ENCODE measurements at places on chromosomes 7 and 10.

- DNase-seq, result no peak
These were observed 111.1 kb downstream of the ADAM12 start for GRCh38 chr10:126277181-126277580.

DNA sequence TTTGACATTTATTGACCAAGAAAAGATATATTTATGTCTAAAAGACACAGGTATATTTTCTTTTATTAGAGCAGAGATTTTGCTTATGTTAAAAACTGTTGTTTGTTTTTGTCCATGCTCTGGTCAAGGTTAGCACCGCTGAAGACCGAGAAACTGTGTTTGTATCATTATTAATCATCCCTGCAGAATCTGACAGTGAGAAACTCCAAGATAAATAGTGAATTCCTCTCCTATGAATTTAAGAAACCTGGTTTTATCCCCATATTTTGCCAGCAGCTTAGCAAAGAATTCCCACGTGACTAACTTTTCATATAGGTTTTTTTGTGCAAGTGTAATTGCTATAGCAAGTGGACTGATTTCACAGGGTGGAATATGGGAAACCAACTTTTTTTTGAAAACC lies 77.6 kb downstream of the FRMD4A start:
- DNase-seq, result no peak

- DNase-seq, result no peak
These were observed 65.1 kb upstream of the SFMBT2 start for GRCh38 chr10:7475939-7476338.

DNA sequence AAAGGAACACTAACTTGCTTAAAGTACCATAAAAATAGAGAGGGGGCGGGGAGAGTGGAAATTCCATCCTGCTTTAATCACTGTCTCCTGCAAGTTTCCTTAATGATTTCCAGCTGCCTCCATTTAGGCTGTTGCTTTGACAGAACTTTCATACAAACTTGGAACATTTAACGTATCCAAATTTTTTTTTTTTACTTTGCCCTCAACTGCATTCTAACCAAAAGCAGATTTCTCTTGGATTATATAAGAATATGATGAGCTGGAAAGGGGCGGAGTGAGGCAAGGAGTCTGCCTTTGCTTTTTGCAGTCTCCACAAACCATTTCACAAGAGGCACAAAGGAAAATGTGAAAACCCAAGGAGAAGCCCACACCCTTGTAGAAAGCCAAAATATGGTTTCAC lies 46.6 kb upstream of the COL1A2 start:
- no peak for DNase-seq

DNA sequence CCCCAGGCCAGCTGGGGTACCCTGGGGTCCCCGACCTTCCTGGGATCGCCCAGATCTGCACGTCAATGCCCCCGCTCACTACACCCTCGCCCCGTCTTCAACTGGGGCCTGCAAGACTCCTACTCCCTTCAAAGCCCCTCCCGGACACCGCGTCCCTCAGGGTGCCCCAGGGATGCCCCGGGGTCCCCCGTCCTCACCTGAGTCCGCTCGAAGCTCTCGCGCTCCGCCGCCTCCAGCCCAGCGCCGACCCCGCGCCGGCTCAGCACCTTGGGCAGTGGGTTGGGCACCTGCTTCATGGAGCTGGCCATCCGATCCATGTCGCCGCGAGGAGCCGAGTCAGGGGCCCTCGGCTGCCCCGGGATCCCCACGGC lies at the start of gene HIP1:
Gene HIP1, minus strand, starts transcription at position 338 of the 371 bp plus-strand sequence. Its CDS starts 21 bp downstream, at position 317.
- no peak for DNase-seq

- DNase-seq, result no peak
These were observed 24.2 kb downstream of the CRTAC1 start for GRCh38 chr10:98006266-98006665.

DNA sequence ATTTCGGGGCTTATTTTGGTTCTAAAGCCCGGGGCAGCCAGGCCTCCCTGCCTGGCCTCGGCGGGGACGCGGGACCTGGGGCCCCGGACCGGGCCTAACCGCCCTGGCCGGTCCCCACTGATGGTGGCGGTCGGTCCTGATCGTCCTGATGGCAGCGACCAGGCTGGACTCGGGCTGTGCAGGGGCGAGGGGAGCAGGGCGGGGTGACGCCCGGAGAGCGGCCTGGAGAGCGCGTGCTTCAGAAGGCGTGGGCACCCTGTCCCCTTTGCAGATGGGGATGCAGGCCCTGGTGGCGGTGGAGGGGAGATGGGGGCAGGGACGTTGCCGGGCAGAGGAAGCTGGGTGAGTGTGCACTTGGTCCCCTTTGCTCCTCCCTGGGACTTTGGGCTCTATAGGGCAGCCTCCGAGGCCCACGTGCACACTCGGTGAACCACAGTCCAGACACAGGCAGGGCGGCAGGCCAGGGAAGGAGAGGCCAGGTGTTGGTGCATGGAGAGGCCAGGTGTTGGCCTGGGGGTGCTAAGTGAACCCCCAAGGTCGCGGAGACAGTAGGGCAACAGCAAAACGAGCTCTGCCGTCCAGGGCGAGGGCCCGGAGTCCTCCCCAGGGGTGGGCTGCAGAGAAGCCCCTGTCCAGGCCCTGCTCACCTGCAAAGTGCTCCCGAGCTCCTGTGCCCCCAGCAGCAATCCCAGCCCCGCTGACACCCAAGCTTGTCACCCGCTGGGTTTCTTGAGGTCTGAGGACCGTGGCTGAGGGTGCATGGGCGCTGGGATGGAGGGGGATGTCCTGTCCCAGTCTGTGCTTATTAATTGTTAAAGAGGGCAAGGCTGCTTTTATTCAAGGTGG lies 42.4 kb upstream of the FAM20C start:
- DNase-seq, result no peak

DNA sequence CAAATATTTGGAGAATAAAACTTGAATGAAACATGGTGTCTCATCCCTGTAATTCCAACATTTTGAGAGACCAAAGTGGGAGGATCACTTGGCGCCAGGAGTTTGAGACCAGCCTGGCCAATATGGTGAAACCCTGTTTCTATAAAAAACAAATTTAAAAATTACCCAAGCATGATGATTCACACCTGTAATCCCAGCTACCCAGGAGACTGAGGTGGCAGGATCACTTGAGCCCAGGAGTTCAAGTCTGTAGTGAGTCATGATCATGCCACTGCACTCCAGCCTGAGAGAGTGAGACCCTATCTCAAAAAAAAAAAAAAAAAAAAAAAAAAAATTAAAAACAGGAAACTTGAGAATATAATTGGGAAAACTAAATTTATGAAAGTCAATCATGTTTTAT lies 481.1 kb downstream of the SEMA3D start:
- peak; percentile 38 for DNase-seq

- DNase-seq, result no peak
These were observed 107.5 kb upstream of the AKR1E2 start for GRCh38 chr10:4718544-4718943.

- peak; percentile 94 for DNase-seq
These were observed 65.5 kb downstream of the RALA start for GRCh38 chr7:39688611-39689480.

DNA sequence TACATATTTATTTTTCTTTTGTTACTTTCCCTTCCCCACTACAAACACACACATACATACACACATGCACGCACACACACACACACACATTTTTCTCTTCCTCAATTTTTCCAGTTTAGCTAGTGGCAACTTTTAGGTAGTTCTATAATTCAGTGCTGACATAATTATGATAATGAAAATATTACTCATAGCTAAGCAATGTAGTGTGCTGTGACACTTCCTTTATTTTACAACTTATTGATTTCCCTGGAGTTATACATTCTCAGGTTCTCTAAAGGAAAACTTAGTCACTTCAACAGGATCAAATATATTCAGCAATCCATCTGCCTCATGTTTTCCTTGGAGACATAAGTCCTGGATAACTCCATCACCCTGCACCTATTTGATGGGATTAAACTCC lies 151.6 kb downstream of the CACNA2D1 start:
- DNase-seq, result peak; percentile 6

- DNase-seq, result no peak
These were observed 428 bp downstream of the CALML5 start for GRCh38 chr10:5498791-5499492.

GRCh38 chr10:31031558-31032257 lies at the start of gene ZNF438:
Gene ZNF438 (minus strand): TSS chr10:31031865. CDS start chr10:30877034, 154,831 bp downstream.
- DNase-seq, result peak; percentile 85

DNA sequence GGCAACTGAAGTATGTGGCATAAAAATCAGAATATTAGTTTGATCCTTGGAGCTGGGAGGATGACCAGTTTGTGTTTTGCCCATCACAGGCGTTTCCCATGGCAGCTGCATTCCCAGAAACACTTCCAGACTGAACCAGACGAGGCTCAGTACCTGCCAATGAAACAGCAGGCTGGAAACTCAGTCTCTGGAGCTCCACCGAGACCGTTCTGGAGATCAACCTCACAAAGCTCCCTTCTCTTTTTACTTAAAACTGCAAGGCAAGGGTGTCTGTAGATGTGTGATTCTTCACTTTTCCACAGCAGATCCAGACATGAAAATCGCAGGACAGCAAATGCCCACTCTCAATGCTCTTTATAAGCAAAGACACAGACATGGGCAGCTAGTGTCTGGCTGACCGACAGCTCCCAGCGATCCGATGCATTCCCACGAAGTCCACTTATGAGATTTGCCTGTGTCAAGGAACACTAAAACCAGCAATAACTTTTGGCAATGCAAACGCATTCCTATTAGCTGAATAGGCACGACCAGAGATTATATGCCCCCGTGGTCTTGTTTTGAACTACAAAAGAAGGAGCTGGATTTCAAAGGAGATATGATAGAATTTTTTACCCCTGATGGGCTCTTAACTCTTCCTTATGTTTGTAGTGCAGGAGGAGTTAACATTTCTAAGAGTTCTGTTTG lies 72.6 kb downstream of the ADAM12 start:
- no peak for DNase-seq

GRCh38 chr10:12098966-12099365 lies 30.2 kb downstream of the DHTKD1 start:
- no peak for DNase-seq

- DNase-seq, result peak; percentile 45
These were observed 163.6 kb downstream of the NEURL1 start for GRCh38 chr10:103657061-103657591.

DNA sequence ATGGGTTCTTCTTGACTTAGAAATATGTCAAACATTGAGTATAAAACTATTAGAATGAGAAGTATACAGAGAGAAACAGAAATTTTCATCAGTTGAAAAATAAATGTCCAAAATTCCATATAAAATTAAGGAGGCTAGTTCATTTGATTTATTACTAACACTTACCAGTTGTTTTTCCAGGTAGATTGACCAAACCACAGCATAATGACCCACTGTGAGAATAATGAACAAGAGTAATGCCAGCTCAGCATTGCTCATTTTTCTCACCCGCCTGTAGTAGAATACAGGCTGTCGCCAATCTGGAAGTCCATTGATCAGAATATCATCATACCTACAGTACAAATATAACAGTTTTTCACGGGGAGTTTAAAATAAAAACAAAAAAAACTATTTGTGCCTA lies 82.9 kb downstream of the DNAJC1 start:
- no peak for DNase-seq

DNA sequence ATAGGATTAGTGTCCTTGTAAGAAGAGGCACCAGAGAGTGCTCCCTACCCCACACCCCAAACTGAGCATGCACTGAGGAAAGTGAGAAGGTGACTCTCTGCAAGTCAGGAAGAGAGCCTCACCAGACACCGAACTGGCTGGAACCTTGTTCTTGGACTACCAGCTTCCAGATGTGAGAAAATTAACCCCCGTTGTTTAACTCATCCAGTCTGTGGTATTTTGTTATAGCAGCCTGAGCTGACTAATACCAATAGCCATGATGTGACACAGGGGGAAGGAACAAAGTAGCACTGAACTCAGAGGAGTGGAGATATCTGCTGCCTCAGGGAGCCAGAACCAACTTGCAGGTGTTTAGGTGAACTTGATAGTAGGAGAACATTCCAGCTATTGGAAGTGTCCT lies 415.2 kb upstream of the ZMIZ1 start:
- no peak for DNase-seq

- no peak for DNase-seq
These were observed 289.4 kb downstream of the EXOC4 start for GRCh38 chr7:133542209-133542780.

DNA sequence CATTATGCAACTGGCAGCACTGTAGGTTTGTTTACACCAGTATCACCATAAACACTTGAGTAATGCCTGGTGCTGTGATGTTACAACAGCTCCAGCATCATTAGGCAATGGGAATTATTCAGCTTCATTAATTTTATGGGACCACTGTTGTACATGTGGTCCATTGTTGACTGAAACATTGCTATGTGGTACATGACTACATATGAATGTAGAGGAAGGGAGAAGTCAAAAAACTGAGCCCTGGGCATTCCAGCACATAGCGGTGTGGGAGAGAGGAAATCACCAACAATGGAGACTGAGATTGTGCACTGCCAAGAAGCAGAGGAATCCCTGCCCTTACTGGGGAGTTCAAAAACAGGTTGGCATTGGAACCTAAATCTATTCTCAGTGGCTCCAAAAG lies 89.0 kb downstream of the TRIM24 start:
- DNase-seq, result no peak
